Gastrocnemius medialis (tissue), 4 donors: ENCODE measurements at places on chromosomes 2 and 18. TPM values are rescaled to one million over a fixed set of nuclear protein-coding genes. Genes with fewer than 3 reads are reported as not detected.
A peak's percentile ranks its signal among the peaks of the same experiment; 100 is the strongest.

GRCh38 chr2:121796239-121796638, 40.8 kb downstream of the TSN start:
- H3K4me1 ChIP-seq = no peaks in the 10 kb centered on the region
- H3K27me3 ChIP-seq = no peaks in the 10 kb centered on the region
- no peaks in the 10 kb centered on the region for H3K36me3 ChIP-seq
- DNase-seq = no peak
- H3K4me3 ChIP-seq = no peak overlapping the region
- no peak overlapping the region for H3K27ac ChIP-seq

- no peak for DNase-seq
- no peak overlapping the region for H3K27ac ChIP-seq
- H3K27me3 ChIP-seq = no peaks in the 10 kb centered on the region
- H3K4me1 ChIP-seq = no peaks in the 10 kb centered on the region
- no peak overlapping the region for H3K4me3 ChIP-seq
Observed at GRCh38 chr2:235860111-235860510, 308.1 kb downstream of the GBX2 start.

GRCh38 chr2:120785228-120785966, 49.7 kb downstream of the GLI2 start:
- no peaks in the 10 kb centered on the region for H3K27me3 ChIP-seq
- no peak overlapping the region for H3K4me3 ChIP-seq

DNA sequence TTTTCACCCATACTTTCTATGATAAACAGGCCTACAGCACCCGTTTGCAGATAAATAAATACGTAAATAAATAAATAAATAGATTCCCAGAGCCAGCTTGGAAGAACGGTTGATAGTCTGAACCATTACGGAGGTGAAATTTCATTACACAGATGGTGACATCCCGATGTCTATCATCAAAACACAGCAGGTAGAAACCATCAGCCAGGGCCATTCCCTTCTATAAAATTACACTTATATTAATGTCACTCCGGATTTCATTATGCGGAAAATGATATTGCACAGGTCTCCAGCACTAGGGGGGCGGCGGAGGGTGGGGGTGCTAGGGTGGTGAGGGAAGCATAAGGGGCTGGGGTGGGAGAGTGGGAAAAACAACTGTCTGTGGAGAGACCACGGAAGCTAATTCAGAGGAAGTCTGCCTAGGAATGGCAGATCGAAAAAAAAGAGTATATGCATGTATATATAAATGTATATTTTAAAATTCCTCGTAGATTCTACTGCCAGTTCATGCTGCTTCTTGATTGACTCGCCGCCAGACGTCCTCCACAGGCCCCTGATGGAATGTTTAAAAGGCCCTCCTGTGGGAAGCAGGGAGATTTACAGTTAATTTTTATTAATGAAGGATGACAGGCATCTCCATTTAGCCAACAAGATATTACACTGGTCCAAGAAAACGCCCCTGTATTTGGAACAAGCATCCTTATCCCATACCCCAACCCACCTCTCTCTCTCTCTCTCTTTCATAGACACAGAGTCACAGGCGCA, 1906.0 kb upstream of the PIK3C3 start:
- H3K4me1 ChIP-seq = no peaks in the 10 kb centered on the region
- no peaks in the 10 kb centered on the region for H3K36me3 ChIP-seq
- no peak overlapping the region for H3K27ac ChIP-seq
- no peak for DNase-seq

- H3K4me1 ChIP-seq = peaks cover 19% of the 10 kb centered on the region
- no peaks in the 10 kb centered on the region for H3K36me3 ChIP-seq
- peak overlapping the region; percentile 87 for H3K27ac ChIP-seq
- no peak overlapping the region for H3K4me3 ChIP-seq
- DNase-seq = peak; percentile 71
Observed at GRCh38 chr2:28356095-28356911, 36.4 kb upstream of the FOSL2 start.

GRCh38 chr18:58046093-58046793, 2.2 kb downstream of the NEDD4L start:
- H3K4me1 ChIP-seq = peaks cover 16% of the 10 kb centered on the region
- no peak for DNase-seq
- no peaks in the 10 kb centered on the region for H3K36me3 ChIP-seq
- H3K4me3 ChIP-seq = no peak overlapping the region
- H3K27me3 ChIP-seq = peaks cover 4% of the 10 kb centered on the region

DNA sequence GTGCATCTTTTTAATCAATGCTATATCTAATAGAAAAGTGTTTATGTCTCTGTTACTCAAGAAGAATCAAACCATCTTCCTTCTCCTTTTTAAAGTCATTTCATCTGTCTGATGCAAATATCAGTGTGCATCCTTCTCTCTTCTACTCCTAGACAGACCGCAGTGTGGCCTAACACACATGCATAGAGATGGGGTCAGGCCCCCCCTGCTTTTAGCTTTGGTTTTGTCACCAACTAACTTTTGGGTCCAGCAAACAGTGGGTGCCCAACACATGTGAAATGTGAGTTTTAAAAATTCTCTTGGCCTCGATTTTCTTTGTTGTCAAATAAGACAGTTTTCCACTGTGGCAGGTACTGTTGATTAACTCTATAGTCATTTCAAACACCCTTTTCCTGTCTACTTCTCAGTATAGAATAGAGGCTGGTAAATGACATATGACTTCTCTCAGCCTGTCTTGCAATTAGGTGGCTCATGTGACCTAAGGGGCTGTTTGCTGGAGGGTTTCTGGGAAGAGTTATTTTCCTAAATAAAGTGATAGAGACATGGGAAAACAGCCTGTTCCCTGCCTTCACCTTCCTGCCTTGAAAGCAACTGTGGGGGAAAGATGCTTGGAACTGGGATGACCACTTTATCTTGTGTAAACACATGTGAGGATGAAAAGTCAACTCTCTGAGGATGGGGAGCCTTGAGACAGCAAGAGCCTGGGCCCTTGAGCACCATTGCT, 65.7 kb upstream of the DARS1 start:
- DNase-seq = no peak
- no peaks in the 10 kb centered on the region for H3K4me1 ChIP-seq
- H3K27ac ChIP-seq = no peak overlapping the region

Gene AGAP1
- 13.3 TPM for total RNA-seq

Gene ST6GAL2
- not detected for total RNA-seq

Gene LOXHD1
- total RNA-seq = not detected

Gene CBLN2
- not detected for total RNA-seq
